ENCODE measurements at places on chromosomes 2 and 18.

- DNase-seq = no peak
Observed at GRCh38 chr18:45156946-45157345, 458.3 kb upstream of the SLC14A2 start.

DNA sequence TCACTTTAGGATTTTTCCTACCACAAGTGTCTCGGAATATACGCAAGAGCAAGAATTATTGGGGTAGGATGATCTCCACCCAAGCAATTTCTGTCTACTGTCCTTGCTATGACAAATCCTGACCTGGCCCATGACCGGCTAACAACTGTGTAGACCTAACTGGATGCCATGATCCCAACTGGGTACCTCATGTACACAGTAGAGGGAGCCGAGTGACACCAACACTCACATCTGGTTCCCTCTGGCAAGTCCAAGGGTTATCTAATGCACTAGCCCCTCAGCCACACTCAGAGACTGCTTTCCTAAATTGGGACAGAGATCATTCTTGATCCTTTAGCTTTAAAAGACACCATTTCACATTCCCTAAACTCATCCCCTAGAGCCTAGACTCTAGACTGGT lies 60.7 kb upstream of the ZNF532 start:
- DNase-seq = no peak

- no peak for DNase-seq
Observed at GRCh38 chr2:218895759-218896500, 15.3 kb downstream of the WNT10A start.

GRCh38 chr18:49335677-49336076 lies 124.8 kb downstream of the DYM start:
- DNase-seq = no peak

GRCh38 chr2:136327162-136327852 lies 209.4 kb upstream of the CXCR4 start:
- no peak for DNase-seq

All from HL-60 (cell line).